ENCODE measurements at places on chromosomes 12 and 14.

- no peak for DNase-seq
These were observed 174.5 kb downstream of the ETNK1 start for GRCh38 chr12:22799503-22799902.

GRCh38 chr12:79547735-79548609 lies 142.8 kb downstream of the PAWR start:
- no peak for DNase-seq

- DNase-seq, result no peak
These were observed 858.2 kb downstream of the VRK1 start for GRCh38 chr14:97655169-97655948.

GRCh38 chr14:97517566-97518234 lies 720.5 kb downstream of the VRK1 start:
- no peak for DNase-seq

Data from stimulated activated CD8-positive, alpha-beta memory T cell treated with anti-CD3 and anti-CD28 coated beads, Interleukin-4, amount 100 ng/mL, for 1 hour (primary cell).